ENCODE measurements at places on chromosomes 6 and 20.

- DNase-seq, result no peak
Measured at GRCh38 chr6:1144842-1145767, 166.8 kb upstream of the FOXQ1 start.

DNA sequence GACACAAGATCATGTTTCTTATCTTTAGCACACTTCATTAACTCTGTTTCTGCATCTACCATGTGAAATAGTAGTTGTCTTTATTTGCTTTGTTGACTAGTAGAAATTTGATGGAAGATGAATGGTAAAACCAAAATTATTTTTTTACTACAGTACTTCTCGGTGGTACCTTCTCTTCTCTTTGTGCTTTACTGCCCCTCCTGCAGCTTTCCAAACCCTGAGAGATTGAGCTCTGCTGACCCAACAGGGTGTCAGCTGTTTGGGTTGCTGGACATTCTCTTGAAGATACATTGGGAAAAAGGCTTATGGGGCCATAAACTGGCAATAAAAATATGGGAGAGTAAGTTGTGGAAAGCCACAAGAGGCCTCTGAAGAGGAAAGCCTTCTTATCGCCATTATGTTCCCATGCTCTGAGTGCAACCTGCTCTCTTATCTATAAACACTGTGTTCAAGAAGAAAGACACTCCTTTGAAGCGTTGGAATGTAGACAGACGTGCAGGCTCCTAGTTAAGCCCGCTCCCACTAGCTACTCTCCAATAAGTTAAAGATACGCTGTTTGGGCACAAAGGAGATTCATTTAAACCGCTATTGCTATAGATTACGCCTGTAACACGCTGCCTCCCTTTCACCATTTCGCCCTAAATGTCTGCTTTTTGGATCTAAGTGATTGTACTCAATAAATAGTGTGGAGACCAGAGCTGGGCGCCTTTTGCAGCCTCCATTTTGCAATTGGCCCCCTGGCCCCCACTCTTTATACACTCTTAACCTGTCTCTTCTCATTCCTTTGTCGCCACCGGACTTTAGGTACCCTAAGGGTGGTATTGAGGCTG, 60.1 kb upstream of the PRSS16 start:
- DNase-seq, result no peak

DNA sequence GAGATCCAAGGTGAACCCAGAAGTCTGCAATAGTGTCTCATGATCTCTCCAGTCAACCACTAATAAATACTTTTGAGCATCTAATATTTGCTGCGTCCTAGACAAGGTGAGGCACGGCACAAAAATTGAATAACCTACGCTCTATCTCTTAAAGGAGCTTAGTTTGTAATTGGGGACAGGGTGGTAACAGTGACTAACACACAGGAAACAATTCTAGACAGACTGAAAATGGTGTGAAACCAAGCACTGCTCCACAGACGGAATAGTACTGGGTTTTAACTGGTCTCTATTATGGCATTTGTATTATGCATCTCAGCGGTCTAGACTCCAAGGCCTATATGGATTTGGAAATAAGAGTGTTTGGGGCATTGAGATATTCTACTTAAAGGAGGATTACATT, 120.1 kb downstream of the CLIC5 start:
- DNase-seq, result no peak

GRCh38 chr20:1945134-1945618, 48.7 kb downstream of the PDYN start:
- DNase-seq, result no peak

DNA sequence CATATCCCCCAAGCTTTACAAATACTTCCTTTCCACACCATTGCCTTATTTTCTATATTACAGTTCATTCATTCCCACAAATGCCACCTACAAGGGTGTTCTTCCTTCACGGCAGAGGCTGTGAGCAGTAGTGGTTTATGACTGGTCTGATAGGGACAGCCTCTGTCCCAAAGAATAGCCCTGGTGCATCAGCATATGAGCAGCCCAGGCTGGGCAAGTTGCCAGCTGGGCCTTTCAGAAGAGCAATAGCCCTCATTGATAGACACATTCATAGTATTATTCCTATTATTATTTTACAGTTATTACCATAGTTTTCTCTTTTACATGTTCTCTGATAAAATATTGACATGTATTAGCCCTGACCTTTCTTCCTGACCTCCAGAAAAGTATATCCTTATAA, 149.9 kb downstream of the MMS22L start:
- DNase-seq, result no peak

DNA sequence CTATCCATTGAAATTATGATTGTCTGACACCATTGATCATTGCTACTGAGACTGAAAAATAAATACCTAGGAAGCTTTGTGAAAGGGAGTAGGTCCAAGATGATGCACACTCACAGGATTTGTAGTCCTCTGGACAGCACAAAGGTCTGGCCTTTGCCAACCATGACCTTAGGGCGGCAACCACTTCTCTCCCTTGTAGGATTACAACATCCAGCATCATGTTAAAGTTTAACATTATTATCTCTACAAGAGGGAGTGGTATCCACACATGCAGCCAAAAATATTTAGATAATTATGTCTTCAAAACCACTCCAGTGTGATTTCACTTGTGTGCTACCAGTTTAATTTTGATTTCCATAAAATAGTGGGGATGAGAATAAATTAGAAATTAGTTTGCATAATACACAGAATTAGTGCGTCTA, 51.1 kb upstream of the NHSL1 start:
- DNase-seq, result no peak

DNA sequence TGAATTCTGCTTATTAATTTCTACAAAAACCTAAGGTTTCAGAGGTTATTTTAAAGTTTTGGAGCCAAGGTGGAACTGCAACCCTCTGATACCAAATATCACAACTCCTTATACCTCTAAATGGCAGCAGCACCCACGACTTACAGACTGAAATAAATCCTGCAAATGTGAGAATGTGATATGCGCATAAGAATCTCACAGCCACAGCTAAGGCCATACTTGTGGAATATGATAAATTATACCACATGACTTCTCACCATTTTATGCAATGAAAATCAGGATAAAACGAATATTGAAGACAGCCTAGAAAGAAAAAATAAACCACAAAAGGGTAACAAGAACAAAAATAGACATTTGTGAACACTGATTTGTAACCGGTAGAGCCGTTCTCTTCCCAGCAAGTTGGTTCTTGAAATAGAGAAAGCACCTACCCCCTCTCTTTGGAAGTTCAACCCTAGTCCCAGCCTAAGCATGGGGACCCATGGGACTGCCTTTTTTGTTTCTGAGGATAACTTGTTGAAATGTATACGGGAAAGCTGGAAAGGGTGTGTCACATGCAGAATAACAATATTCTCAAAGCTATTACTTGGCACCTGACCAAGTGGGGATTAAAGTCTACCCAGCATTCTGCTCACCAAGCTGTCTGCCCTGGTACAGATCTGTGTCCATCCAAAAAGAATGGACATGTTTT, 47.1 kb upstream of the MCM9 start:
- no peak for DNase-seq

Measured in NCI-H1417 treated with DMSO at 0.1 percent for 48 hours (cell line).